ENCODE measurements at places on chromosomes 4 and X.

DNA sequence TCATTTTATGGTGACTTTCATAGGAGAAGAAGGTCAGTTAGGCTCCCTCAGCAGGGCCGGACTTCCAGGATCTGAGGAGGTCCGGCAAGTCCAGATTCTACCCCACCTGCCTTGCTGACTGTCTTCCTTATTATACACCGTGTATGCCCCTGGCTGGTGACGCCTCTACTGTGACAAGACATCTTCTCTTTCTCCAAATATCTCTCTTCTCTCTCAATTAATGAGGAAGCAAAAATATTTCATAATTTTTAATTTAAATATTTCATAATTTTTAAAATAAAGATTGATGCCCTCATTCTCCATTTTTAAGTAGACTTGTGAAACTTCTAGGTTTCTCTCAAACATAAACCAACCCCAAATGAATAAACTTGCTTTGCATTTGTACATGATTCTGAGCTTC, 202.5 kb downstream of the NSUN7 start:
- no peak for DNase-seq

GRCh38 chrX:16589826-16590225, 60.1 kb upstream of the S100G start:
- DNase-seq = no peak

GRCh38 chr4:188986271-188986689, 847.0 kb downstream of the TRIML1 start:
- DNase-seq = no peak

GRCh38 chr4:141413366-141413765, 192.7 kb downstream of the ZNF330 start:
- DNase-seq = no peak

DNA sequence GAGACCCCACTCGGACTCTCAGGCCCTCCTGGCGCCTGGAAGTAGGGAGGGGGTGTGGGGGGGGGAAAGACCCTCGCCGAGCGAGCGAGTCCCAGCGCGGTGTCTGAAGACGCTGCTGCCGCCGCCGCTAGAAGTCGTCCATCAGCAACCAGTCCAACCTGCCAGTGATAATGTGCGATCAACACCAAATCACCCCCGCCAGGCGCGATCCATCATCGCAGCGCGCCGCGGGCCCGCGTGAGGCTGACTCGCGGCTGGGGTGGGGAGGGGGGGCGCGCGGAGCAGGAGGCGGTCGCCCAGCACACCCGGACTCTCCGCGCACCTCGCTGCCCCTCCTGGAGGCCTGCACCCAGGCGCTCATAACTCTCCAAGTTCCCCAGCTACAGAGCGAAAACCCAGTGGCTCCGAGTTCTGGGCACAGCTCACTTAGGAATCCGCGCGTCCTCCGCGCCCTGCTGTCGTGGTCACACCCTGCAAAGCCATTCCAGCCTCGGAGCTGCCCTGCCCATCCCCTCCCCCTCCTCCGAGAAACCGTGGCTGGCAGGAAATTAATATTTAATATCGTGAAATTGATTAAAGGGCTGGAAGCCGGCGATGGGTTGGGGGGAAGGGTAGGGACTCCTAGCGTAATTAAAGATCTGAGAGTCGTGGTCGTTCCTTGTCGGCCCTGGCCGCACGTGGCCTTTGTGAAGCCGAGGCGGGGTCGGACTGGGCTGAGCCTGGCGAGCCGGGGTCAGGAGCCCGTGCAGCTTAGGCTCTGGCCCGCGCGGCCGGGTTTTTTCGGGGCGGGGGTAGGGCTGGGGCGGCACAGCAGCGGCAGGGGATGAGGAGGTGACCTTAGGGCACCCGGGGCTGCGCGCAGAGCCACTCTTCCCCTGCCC, 58.1 kb upstream of the BCOR start:
- no peak for DNase-seq

DNA sequence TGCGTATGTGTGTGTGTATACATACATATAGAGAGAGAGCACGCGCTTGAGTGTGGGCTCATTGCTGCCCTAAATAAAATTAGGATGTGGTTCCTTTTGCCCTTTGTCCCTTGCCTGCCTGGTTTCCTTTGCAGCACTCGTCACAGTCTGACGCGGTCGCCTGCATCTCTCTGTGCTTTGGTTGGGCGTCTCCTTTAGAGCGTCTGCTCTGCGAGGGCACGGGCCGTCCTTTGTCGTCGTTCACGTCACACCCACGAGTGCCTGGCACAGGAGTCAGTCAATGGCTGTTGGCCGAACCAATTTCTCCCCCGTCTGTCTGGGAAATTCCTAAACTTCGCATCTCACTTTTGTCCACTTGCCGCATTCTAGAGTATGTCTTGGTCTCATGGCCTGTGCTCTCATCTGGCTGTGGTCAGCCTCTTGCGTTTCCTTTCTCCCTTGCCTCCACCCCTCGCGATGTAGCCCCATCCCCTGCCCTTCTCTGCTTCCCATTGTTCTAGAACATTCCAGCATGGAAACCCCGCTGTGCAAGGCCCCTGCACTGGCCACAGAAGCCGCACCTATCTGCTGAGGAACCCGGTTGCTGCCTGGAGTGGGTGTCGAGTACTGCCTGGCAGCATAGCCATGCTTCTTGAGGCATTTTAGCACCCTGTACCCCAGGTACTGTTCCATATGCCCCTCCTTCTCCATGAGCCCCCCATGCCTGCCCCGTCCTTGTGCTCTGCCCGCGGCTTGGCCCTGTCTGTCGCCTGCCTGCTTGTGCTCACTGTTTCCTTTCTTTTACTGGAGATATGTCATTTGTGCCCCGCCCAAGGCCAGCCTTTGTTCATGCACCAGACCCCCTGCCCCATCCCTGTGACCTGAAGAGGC, 8.0 kb downstream of the MAEA start:
- DNase-seq = peak; percentile 33

DNA sequence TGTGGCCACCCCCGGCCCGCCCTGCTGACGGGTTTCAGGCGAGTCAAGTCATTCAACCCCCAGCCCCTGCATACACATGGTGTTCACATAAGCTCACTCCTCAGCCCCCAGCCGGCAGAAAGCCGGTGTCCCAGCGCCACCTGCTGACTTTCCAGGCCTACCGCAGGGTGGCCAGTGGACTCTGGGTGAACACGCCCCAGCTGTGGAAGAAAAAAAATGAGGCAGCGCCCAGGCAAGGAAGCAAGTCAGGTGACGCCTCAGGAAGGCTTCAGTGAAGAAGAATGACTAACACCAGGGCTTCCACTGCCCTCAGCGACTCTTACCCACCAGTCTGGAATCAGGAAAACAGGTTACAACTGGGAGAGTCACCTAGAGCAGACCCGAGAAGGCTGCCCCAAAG, 15.8 kb downstream of the BCAP31 start:
- DNase-seq = peak; percentile 34

GRCh38 chr4:187586892-187587291, 408.7 kb upstream of the ZFP42 start:
- no peak for DNase-seq

GRCh38 chrX:118337687-118338086, 8.2 kb upstream of the WDR44 start:
- DNase-seq = no peak

DNA sequence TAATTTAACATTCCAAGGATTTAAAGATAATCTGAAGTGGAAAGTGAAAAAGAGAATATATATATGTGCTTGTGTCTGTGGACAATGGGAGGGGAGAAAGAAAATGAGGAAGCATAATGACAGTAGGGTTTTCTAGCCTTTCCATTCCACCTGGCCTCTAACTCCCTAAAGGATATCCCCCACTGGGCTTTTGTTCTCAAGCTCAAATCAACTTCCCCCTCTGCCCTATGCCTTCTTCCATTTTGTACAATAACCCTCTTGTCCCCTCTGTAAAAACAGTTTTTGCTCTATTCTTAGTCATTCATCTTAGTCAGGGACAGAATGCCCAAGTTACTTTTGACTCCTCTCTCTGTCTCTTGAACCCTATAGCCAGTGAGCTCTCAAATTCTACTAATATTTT, 23.6 kb downstream of the ANTXR2 start:
- DNase-seq = no peak

DNA sequence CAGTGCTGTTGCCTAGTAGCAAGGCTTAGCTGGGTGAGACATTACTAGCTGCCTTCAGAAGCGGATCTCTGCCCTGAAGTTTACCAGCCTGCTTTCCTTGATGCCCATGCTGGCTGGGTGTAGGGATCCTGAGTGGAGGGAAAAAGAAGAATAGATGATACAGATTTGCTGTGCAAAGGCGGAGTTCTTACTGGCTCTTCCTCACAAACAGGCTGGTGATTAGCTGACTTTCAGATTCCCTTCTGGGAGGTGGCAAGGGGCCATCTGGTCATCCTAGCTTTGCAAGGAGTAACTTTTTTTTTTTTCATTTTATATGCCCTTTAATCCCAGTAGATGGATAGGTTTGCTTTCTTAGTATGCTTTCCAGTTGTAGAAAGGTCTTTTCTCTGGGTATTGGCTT, 44.8 kb downstream of the SMARCA5 start:
- DNase-seq = no peak

DNA sequence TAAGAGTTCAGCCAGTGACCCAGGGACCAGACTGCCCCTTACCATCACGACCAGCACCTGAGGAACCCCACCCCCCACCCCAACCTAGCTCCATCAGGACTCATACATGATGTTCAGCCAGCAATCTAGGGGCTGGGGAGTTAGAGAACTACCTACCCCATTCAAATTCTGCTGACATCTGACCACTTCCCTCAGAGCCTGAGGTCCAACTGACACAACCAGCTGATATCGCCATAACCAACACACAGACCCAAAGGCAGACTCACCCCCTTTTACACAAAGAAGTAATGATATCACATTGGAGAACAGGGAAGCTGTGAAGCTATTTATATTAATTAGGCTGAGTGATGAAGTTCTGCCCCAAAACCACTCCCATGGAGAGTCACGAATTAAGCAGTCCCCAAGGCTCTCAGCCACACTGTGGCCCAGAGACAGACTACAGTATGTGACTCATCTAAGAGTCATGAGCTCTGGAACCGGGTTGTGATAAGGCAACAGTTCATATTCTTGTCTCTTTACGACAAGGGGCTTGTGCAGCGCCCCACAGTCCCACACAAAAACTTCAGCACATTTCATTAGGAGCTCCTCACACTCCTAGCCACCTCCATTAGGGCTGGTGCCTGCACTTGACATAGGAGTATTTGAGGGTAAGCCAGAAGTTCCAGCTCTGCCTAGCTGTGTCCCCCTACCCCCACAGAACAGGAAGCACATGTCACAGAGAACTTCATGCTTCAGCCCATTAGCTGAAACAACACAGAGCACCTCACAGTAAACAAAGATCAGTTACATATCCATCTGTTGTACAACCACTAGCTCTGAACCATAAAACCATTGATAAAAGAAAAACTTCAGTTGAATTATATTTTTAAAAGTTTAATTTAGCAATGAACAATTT, 184.7 kb upstream of the ZCCHC13 start:
- DNase-seq = no peak

DNA sequence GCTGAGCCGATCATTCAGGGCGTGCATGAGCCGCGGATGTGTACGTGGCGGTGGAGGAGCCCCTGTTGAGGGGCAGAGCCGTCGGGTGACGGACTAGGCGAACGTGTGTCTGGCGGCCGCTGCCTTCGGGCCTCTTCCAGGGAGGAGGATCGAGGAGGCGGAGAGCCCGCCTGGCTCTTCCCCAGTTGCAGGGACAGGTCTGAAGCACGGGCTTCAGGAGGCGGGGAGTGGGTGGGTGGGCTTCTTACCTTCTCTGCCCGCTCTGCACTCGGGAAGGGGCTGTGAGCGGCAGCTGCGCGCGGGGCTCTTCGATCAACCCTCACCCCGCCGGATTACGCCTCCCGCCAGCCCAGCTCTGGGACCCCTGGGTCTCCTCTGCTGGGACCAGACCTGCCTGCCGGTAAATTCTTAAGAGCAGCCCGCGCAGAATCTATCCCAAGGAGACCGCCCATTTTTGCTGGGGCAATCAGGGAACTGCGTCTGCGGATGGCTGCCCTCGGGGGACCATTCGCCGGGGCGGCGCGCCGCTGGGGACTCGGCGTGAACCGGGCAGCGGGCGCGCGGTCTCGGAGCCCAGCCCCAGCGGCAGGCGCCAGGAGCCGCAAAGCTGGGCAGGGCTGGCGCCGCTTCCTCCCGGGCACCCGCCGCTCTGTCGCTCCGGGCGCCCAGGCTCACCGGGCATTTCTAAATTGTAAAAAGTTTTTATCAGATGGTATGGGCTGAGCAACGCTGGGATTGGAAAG, 4.9 kb downstream of the PLAC8 start:
- peak; percentile 28 for DNase-seq

GRCh38 chr4:98739751-98740150, 81.3 kb upstream of the TSPAN5 start:
- DNase-seq = no peak

- DNase-seq = no peak
These were observed 19.3 kb downstream of the CLTRN start for GRCh38 chrX:15645266-15645665.

Measured in CD4-positive, alpha-beta T cell (primary cell).